ENCODE measurements at places on chromosomes 6 and 20.
A peak's percentile ranks its signal among the peaks of the same experiment; 100 is the strongest.

DNA sequence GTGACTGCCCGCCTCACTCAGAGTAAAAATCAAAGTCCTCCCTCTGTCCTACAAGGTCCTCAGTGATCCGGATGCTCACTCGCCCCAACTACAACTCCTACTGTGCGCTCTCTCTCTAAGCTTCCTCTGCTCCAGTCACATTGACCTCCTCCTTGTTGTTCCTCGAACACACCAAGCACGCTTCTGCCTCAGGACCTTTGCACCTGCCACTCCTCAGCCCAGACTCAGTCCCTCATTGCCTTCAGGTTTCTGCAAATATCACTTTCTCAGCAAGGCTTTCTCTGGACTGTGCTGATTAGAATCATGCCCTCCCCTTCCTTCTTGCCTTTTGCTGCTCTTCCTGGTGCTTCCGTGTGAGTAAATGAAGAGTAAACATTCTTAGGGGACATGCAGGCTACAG is 41.6 kb downstream of the SULF2 start:
- DNase-seq = no peak

DNA sequence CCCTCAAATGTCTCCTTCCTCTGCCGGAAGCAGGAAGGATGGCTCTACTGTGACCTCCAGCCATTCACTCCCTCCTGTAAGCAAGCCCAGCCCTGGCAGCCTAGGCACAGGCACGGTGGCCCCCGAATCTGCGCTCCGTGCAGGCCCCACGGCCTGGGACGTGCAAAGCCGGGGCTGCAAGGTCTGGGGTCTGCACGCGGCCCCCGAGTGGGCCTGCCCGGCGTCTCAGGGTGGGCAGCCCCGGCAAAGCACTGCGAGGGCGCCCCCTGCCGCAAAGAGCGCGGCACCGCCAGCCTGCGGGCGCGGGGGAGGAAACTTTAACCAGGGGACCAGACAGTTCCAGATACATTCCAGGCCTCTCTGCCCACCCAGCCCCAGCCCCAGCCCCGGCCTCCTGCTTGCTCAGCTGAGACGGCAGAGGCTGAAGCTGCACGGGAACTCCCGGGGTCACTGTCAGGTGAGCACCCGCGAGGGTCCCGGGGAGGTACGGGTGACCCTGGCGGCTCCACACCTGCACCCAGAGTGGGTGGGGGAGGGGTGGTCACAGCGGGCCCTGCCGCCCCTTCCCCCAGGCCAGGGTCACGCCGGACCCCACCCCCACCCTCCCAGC is 98.8 kb downstream of the ASXL1 start:
- peak; percentile 89 for DNase-seq

- no peak for DNase-seq
These were observed 93.7 kb downstream of the ASXL1 start for GRCh38 chr20:32451682-32452461.

DNA sequence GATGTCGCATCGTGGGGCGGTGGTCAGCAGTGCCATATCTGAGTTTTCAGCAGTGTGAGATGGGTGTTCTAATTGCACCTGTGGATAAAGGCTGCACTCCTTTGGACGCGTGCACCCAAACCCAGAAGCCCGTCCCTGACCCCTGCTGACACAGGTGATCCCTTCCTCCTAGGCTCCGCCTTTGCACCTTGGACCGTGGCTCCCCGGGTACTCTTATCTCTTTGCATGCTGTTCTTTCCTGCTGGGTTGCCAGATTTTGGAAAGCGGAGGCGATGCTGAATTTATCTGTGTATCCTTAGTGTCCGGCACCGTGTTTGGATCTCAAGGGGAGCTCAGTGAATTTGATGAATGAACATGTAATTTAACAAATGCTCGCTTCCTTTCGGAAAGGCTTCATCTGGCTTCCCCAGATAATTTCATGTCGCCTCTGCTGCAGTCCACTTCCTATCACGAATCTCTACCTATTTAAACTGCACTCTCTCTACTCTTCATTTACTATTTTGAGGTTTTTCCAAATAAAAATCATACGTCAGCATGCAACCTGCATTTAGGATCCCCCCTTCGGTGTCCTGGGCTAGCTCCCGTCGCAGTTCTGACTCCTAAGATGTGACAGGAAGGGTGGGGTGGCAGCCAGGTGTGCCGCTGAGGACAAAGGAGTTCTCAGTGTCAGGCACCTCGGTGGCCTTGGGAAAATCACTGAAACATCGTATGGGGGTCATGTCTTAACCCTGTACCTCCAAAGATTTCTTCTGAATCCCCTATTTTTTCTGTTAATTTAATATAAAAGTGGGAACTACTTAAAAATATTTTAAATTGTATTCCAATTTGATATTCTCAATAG is 753 bp upstream of the PERP start:
- no peak for DNase-seq

GRCh38 chr20:23759306-23759940 is 8.7 kb upstream of the CST1 start:
- DNase-seq = no peak

DNA sequence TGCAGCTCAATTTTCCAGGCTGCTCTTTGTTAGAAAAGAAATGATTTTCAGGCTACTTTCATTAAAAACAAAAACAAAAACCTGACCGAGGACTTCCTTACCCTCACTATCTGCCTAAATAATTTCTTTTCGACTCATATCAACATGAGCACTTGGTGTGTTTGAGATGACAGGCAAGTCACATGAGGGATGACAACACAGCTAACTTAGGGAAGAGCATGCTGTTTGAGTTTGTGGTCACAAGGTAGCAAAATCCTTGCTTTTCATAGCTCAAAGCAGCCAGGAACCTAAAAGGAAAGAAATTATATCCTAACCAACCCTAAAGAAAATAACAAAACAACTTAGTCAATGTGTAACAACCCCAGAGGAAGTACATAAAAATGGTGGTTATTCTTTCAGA is 459.5 kb downstream of the KIF16B start:
- DNase-seq = no peak

DNA sequence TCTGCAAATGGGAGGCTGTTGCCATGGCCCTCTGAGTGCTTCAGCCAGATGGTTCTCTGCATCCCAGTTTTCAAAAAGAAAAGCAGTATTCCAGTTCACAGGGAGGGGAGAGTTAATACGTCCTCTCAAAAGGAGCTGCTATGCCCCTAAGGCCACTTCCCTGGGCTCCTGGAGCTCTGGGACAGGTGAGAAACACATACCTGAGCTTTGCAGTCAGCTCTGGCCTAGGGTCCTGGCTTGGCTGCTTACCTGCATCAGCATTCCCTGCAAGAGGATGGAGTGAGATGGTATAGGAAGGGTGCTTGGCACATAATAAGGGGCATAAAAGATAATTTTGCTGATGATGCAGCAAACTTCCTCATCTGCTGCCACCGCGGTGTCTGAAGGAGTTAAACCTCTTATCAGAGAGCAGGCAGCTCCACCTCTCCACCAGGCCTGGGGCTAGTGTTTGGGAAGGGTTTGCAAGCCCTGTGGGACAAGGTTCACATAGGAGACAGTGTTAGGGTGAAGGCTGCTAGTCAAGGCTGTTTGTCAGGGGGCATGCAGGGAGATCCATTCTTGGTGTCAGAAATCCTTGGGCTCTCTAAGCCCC is 62.7 kb downstream of the SLC24A3 start:
- DNase-seq = no peak

- no peak for DNase-seq
These were observed 108.1 kb downstream of the IRF4 start for GRCh38 chr6:499617-500016.

- no peak for DNase-seq
These were observed 23.0 kb downstream of the TFB1M start for GRCh38 chr6:155291291-155291690.

GRCh38 chr6:34189806-34190503 is 44.1 kb upstream of the GRM4 start:
- no peak for DNase-seq

DNA sequence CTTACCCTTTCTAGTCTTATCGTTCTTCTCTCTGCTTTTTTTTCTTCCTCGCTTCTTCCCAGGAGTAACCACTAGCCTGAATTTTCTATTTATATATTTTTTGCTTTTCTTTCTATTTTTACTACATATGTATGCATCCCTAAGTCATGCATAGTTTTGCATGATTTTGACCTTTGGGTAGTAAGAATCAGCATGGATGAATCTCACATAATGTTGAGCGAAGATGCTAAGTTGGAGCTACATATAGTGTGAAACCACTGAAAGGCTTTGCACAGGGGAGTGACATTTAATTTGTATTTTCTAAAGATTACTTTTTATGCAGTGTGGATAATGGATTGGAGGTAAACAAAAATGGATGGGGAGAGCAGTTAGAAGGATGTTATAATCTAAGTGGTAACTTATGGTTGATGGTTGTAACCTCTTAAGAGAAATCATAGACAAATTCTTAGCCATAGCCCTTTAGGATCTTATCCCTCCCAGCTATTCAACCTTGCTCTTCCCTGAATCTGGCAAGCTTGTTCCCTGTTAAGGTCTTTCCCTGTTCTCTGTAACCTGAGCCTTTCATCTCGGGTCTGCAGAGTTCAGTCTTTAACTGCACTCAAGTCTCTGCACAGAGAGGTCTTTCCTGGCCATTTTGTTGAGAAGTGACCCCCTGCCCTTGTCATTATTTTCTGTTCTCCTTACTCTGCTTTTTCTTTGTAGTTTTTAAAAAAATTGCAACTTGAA is 18.0 kb downstream of the PEX7 start:
- DNase-seq = peak; percentile 21

DNA sequence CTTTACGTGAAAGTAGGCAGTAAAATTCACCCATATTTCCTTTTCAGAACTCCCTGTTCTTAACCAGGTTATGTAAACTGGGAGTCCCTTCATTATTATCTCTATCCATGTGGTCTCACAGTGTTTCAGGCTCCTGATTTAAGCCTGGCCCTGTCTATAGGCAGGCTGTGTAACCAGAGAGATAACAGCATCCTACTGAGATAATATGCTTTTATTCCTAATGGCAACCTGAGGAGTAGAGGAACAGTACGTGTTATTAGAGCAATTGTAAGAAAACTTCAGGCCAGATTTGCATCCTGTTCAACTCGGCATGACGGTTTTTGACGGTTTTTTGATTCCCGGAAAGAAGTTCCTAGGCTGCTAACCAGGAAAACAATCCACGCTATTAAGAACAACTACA is 16.9 kb downstream of the FUT9 start:
- DNase-seq = no peak

GRCh38 chr6:19052219-19052618 is 665.1 kb downstream of the RNF144B start:
- no peak for DNase-seq

GRCh38 chr20:1817577-1818211 is 77.5 kb upstream of the SIRPA start:
- DNase-seq = no peak

DNA sequence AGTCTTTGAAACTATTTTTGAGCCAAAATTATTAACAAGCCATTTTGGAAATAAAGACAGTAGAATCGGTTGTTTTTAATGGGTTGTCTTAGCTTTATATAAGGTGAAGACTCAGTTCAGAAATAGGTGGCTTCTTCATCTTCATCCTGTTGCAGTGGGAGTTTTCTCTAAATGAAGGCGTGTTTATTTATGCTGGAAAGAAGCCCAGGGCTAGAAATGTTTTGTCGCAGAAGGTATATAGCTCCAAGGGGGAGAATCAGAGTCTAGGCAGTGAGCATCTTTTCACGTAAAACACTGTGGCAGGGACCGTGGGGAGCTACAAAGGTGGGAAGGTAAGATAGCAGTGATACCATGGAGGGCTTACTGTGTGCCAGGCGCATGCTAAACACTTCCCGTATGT is 34.3 kb downstream of the FARS2 start:
- DNase-seq = no peak

DNA sequence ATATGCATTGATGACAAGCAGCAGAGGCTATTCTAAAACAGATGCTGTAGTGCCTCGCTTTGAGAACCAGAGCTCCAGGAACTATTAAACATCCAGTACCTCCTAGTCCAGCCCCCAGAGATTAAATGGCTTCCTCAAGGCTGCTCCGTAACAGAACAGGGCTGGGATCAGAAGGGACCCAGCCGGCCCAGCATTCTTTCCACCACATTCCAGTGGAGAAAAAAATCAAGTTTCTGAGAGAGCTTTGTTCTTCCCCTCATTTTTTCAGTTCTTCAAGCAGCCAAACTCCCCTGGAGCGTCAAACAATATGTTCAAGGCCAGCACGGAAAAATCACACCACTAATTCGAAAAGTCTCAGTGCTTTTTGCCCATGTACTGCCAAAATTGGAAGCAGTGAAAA is 5.8 kb upstream of the STMND1 start:
- no peak for DNase-seq

GRCh38 chr20:55417836-55418235 is 587.5 kb downstream of the CBLN4 start:
- no peak for DNase-seq

GRCh38 chr20:22620342-22620741 is 36.0 kb upstream of the FOXA2 start:
- no peak for DNase-seq

- DNase-seq = no peak
These were observed 23.6 kb downstream of the GSTA2 start for GRCh38 chr6:52739627-52740026.

- DNase-seq = no peak
These were observed 28.4 kb downstream of the POFUT1 start for GRCh38 chr20:32236048-32236533.

DNA sequence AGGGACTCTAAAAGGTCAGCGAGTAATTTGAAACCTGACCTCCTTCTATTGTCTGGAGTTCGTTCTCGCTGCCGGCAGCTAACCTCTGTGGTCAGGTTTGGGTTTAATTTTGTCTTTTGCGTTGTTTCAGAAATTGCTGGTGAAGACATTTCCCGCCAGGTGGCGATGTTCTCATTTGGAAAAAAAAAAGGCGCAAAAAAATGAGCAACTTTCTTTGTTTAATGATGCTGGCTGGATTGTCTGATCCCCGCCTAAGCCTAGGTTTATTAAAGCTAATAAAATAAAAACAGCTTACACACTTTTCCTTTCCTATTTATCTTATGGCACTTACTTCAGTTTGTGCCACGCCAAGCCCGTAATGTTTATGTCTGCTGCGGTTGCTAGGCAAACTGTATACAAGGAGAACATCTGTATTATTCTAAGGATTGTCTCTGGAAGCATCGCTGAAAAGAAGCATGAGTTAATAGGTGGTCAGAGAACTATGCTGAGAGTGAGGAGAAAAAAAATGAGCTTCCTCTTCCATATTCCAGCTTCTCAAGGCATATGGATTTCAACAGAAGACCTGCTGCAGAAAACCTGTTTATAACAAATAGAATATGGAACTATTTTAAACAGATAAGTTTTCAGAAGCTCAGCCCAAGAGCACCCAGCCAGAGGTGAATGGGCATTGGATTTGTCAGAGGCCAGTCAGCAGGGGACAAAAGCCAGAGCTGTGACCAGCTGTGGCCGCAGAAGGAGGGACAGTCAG is 205.7 kb downstream of the DOK5 start:
- DNase-seq = peak; percentile 32

DNA sequence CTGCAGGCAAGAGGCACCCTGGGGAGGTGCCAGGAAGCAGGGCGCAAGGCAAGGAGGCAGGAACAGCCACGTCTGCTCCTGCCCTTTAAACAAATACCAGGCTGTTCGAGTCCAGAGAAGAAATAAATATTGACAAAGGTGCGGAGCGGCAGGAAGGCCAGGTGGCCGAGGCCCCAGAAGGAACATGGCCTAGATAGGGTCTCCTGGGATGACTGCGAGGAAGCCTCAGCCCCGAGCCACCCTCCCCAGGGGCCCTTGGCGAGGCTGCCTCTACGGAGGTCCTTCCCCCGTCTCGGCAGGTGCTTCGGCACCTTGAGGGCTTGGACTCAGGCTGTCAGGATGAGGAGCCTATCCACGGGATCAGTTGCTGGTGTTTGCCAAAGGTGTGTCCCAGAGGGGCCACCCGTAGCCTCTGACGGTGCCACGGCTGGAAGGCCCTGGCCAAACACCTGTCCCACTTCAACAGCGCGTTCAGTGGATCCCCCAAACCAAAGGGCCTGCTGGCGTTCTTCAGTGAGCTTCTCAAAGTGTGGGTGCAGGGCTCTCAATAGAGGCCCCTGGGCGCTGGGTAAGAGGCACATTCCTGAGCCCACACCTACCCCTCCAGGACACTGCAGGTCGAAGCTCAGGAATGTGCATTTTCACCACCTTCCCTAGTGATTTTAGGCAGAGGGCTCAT is 39.8 kb downstream of the SNX5 start:
- DNase-seq = no peak
